ENCODE measurements at places on chromosomes 13 and 19.

- DNase-seq = no peak
Observed at GRCh38 chr13:104411141-104411765, 1345.0 kb upstream of the SLC10A2 start.

- DNase-seq = peak; percentile 87
Observed at GRCh38 chr13:41456768-41457588, at the start of gene RGCC. RGCC (plus strand) TSS chr13:41457550; CDS start chr13:41457708, 158 bp downstream.

- peak; percentile 76 for DNase-seq
Observed at GRCh38 chr19:48836089-48837017, at the start of gene HSD17B14. HSD17B14 (minus strand) TSS chr19:48836491; CDS start chr19:48836411, 80 bp downstream.

DNA sequence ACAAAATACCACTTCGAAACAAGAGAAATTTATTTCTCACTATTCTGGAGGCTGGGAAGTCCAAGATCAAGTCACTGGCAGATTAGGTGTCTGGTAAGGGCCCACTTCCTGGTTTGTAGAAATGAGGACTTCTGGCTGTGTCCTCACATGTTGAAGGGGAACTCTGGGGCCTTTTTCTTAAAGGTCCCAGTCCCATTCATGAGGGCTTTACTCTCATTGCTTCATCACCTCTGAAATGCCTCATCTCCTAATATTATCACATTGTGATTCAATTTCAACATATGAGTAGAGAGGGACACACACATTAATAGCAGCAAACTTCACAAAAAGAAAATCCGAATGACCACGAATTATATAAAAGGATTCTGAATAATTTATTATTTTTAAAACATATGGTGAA, 21.6 kb upstream of the SIGLEC14 start:
- DNase-seq = no peak

GRCh38 chr13:40983725-40984667, 35.1 kb downstream of the ELF1 start:
- no peak for DNase-seq

GRCh38 chr19:39937094-39937720, 2.8 kb upstream of the FCGBP start:
- DNase-seq = no peak

DNA sequence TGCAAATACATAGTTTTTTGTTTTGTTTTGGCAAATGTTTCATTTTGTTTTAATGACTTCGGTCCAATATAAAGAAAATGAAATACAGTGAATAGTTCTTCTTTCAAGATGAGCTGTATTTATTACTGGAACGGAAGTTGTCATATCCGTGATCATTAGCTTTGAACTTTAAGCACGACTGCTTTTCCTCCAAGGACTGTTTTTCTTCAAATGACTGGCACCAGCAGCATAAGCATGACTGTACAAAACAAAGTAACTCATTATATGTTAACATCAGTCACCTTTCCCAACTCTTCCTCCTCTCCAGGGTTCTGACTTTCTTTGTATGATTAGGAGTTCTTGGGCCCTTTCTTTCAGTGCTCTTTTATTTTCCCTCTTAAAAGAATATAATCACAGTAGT, 20.5 kb downstream of the EDNRB start:
- DNase-seq = no peak

GRCh38 chr19:5789886-5790558, 941 bp downstream of the DUS3L start:
- no peak for DNase-seq

GRCh38 chr19:40221858-40222619, 3.9 kb upstream of the TTC9B start:
- peak; percentile 86 for DNase-seq

GRCh38 chr19:2080336-2080988, 15.7 kb downstream of the MOB3A start:
- no peak for DNase-seq

DNA sequence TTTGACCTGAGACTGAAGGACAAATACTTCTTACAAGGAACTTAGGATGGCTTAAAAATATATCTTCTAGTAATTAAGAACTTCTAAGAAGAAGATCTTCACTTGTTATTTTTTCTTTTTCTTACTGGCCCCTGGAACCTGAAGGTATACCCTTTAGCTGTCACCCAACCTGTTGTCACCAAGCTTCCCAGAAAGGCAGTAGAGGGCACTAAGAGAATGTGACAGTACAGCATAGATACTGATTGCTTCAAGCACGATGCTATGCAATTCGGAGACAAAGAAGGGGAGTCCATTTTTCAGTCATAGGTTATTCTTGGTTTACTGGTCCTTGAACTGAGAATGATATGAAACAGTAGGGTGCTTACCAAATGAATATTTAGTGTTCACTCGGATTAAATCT, 208.3 kb upstream of the PCDH9 start:
- no peak for DNase-seq

GRCh38 chr13:110173247-110173818, 133.6 kb downstream of the COL4A1 start:
- no peak for DNase-seq

- no peak for DNase-seq
Observed at GRCh38 chr13:62142048-62142447, 726.4 kb upstream of the PCDH20 start.

DNA sequence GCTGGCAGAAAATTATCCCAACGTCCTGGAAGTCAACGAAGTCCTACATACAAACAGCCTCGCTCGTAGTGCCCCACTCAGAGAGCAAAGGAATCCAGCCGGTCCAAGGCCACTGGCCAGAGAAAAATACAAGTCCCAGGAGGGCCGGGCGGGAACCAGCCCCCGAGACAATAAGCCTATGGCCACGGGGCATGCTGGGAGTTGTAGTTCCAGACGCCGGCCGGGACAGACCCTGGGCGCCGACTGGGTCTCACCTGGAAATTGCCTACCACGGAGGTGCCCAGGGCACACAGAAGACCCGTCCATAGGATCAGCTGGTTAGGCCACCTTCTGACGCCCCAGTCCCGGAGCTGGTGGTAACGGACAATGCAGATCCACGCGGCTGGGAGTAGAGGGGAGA, 5.4 kb downstream of the TMEM150B start:
- no peak for DNase-seq

GRCh38 chr19:814152-815078, 7.3 kb downstream of the PLPPR3 start:
- no peak for DNase-seq

- no peak for DNase-seq
Observed at GRCh38 chr13:36880961-36881360, 39.1 kb downstream of the SMAD9 start.

DNA sequence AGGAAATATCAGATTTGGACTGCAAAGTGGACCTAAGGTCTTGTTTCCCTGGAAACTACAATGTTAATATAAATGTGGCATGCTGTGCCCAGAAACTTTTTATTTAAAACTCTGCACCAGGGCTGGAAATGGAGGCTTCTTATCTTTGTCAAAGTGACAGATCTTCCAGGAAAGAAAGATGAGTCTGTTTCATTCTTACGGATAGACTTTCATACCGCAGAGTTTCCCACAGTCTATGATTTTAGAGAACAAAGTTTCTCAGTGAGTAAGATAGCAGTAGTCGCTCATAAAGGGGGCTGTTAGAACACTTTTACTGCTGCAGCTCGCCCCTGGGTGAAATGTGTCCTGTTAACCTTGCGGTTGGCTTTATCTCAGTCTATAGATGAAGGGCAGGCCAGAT, 6.7 kb downstream of the CLEC11A start:
- DNase-seq = no peak

DNA sequence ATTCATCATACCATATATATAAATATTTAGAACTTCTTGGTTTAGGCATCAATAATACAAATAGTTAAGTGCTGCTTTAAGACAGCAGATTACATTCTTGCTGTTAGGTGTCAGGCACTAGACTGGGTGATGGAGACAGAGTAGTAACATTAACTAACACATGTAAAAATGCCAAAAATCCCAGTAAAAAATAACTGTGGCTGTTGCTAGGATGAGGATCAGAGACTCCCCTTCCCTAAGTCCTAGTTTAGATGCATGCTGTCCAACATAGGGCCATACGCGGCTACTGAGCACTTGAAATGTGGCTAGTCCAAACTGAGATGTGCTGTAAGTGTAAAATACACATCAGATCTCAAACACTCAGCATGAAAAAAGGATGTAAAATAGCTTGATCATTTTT, 94.7 kb downstream of the CDADC1 start:
- no peak for DNase-seq

DNA sequence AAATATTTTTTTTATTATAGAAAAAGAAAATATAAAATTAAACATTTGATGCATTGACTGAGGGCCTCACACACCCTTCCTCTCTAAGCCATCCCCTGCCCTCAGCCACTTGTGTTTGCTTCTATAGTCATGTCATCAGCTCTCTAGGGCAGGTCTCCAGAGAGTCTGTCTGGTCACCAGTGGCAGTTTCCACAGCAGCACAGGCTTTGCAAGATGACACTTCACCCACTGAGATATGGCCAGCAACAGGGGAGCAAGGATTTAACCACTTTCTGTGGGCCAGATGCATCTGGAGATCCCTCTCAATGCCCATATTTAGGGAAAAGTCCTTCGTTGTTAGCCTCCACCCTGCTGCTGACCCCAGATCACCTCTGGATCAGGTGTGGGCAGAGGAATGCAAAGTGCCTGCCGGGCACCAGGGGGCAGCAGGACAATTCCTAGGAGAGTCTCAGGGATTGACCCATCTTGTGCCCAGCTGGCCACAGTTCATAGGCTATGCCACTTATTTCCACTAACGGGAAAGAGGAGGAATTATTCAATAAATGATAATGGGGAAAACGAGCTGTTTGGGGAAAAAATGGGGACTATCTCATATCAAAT, 4.8 kb downstream of the ABCC4 start:
- no peak for DNase-seq

- no peak for DNase-seq
Observed at GRCh38 chr13:22161871-22162270, 491.0 kb downstream of the FGF9 start.

DNA sequence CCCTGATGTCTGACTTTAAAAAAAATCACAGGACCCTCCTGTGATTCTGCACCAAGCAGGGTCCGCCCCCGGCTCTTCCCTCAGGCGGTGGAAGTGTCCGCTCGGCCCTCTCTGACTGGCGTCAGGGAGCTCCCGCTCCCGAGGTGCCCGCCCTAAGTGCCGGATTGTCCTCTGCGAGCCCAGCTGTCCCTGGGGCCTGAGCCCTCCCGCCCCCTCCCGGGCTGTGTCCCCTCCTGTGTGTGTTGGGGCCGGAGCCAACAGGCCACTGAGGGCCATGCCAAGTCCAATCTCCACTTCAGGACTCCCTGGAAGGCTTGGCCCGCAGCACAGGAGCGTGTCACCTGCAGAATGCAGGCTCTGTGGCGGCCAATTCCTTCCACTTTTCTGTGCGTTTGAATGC, 25.4 kb downstream of the MAP2K2 start:
- DNase-seq = no peak

DNA sequence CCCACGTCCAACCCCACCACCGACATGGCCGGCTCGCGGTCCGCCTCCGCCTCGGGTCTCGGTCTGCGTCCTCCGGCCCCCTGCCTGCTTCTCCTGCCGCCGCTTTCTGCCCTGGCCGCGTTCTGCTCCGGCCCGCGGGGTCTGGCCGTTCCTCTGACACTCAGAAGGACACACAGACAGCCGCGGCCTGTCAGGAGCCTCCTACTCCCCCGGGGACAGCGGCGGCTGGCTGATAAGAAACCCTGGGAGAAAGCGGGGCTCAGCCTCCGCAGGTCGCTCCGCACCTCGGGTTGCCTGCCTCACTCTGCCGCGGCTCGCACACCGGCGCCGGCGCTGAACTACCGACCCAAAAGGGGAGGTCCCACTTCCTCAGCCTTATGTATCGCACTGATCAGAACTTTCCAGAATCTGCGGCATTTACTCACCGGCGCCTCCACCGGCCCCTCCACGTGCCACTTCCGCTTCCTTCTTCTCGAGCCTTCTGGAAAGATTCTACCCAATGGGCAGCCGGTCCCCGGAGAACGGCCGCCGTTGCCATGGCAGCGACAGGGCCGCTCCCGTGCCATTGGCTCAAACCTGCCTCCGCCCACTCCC, at the start of gene HSPH1:
HSPH1 (minus strand) TSS at position 348 of the 594 bp plus-strand sequence; CDS start at position 26, 322 bp downstream.
- peak; percentile 99 for DNase-seq

- no peak for DNase-seq
Observed at GRCh38 chr13:30435911-30436451, 13.7 kb downstream of the UBE2L5 start.

- no peak for DNase-seq
Observed at GRCh38 chr13:87524775-87525174, 146.4 kb upstream of the SLITRK5 start.

DNA sequence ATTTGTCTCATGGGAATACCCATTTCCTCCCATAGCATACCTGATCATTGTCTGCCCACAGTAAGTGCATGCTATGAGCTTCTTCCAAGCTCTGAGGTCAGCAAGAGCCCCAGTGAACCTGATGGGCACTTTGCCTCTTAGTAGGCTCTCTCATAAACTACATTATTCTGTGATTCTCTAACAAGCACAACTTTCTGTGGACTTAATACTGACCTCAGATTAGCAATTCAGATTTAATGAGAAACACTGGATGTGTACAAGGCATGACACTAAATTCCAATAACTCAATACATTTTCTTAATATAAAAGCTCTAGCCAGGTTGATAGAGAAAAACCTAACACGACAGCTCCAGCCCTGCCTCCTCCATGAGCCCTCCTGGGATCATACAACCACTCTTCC, 23.3 kb upstream of the STARD13 start:
- no peak for DNase-seq

DNA sequence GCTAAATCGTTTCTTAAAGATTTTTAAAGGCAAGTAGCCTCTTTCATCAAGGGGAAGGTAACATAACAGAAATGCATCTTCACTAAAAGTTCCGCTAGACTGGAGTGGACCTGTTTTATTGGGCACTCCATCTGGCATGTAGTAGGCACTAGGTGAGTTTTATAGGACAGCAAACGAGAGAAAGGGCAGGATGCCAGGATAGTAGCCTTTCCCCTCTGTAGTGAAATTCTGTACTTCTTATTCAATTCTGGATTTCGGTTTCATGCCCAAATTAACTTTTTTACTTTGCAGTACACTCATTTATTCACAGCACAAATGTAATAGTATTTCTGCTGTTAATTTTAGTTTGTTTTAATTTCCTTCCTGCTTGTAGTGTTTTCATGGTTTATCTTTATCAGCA, 45.2 kb downstream of the GPR180 start:
- DNase-seq = no peak

GRCh38 chr19:30792561-30793505, 420.6 kb downstream of the ZNF536 start:
- no peak for DNase-seq

- DNase-seq = no peak
Observed at GRCh38 chr13:78198419-78198818, 279.8 kb upstream of the EDNRB start.

GRCh38 chr13:79228972-79229371, 177.1 kb downstream of the RBM26 start:
- no peak for DNase-seq

Data from left hindlimb (tissue), 1 donor.